Stimulated activated CD8-positive, alpha-beta memory T cell treated with anti-CD3 and anti-CD28 coated beads, Interleukin-7, amount 100 ng/mL, for 4 hours (primary cell): ENCODE measurements at places on chromosomes 13 and 19.

DNA sequence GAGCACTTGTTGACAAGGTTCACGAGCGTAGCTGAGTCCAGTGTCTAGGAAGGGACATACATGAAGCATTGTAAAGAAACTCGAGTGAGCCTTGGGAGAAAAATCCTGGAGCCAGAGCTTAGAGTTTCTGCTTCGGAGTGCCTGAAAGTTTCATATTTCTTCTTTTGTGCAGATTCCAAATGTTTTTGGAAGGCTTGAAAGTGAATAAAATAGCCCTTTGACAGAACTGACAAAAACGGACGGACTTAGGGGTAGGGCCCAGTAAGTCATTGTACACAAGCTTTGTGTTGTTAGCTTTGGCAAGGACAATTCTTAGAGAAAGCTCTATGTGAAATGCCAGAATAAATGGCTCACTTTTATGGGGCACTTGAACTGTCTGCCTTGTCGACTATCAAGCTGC is 2.8 kb downstream of the RNF113B start:
- DNase-seq: no peak

GRCh38 chr19:16088351-16089009 is 12.2 kb downstream of the TPM4 start:
- no peak for DNase-seq

DNA sequence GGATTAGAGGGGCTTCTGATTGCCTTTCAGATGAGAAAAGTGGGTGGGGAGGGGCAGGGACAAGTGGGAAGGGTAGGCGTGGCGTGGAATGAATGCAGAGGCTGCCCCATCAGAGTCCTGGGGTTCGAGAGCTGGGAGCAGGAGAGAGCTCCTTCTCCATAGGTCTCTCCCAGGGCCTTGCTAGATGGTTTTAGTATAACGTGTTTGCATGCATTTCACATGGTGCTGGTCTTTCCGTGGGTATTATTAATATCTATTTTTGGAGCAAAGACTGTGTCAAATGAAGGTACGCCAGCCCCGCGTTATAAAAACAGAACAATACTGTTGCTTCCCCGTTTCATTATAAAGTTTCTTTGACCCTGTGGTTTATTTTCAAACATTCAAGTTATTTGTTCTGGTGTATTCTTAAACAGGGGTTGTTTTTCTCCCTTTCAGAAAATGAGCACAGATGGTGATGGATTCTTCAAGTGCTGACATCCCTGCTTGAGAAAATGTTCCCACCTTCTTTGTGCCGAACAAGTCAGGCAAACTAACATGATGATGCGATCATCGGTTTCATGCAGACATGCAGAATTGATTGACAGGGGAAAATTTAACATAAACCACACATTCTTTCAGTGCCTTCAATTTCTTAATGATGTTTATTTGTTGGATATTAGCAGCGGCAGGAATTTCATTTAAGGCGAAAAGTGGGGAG is 62.1 kb upstream of the ZNF536 start:
- no peak for DNase-seq

DNA sequence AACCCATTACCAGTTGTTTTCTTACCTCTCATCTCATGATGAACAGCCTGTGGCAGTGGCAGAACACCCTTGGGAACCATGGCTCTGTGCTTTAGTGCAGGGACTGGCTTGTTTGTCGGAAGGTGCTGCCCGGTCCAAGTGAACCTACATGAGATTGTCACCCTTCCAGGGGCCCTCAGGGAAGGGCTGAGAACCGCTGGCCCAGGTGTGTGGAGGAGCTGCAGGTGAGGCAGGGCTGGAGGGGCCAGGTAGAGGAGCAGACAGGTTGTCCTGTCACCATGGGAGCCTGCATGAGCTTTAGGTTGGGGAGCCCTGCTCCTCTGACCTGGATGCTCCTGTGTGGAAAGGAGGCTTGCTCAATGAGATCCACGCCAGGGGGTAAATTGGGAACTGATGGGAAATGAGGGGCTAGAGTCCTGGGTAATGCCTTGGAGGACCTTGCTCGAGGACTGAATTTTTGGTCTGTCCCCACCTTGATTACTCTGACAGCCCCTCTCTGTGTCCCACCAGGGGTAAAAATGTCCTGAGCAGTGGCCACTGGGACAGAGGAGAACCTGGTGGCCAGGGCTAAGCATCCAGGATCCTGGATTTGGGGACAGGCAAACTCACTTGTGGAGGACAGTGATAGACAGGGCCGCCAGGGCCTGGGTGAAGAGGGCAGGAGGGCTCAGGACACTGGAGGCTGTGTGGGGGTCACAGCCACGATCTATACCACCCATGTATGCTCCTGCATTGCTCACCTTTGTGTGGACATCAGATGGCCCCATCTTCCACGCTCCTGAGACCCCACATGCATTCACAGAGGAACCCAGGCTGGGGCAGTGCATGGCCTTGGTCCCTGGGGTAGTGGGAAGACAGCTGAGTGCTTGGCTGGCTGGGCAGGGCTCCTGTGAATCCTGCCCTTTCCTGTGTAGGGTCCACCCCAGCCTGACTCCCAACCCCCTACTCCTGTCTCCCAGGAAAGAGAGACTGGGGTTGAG is 24.1 kb upstream of the CEACAM1 start:
- DNase-seq: no peak

DNA sequence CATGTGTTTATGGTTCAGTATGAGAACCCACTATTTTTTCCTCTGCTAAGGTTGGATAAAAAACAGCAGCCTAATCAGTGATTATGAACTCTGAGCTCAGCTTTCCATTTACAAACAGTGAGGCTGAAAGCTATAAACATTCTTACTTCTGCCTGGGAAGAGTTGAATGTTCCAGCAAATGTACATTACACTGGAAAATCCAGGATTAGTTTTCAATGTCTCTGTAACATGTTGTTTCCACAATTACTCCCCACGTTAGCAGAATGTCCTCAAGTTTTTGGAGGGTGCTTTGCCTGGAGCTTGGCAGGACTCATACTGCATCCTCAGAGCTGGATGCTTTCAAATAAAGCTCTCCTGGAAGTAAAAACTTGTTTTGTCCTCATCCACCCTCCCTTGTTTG is 150.4 kb downstream of the POSTN start:
- no peak for DNase-seq

DNA sequence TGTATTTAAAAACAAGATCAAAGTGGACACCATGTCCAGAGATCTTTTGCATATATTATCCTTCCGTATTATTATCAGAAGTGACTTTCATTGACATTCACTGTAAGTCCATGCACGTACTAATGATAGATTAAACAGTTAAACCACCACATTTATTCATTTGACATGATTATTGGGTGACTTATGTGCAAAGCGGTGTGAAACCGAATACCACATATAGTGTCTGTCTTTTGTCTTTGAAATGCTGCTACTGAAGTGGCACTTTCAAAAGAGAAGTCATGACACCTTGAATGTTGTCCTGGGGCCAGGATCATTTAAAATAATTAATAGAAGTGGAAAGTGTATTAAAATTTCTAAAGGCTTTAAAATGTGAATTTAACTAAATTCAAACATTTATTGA is 100.1 kb downstream of the ERCC5 start:
- DNase-seq: no peak

- DNase-seq: peak; percentile 83
These were observed 2.5 kb upstream of the EEF2 start for GRCh38 chr19:3987619-3988371.
